Activated T-cell treated with anti-CD3 and anti-CD28 coated beads for 24 hours (primary cell): ENCODE measurements at places on chromosomes 11 and 22.
A peak's percentile ranks its signal among the peaks of the same experiment; 100 is the strongest.

DNA sequence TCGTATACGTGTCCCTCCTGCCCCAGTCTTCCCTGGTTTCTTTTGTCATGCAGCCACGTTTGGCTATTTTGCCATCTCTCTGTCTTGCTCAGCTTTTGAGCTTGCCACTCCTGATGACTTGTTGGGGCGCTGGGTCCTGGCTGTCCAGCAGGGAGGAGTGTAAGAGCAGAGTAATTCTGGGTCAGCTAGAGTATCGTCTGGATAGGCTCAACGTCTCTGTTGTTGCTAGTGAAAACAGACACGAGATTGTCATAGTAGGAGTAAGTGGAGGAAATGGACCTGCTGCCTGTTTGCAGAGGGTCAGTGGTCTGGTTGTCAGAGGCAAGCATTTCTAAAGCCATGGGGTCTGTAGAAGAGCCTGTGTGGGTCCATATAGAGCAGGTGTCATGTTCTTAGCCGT, 83.0 kb downstream of the PPP6R3 start:
- DNase-seq: no peak

DNA sequence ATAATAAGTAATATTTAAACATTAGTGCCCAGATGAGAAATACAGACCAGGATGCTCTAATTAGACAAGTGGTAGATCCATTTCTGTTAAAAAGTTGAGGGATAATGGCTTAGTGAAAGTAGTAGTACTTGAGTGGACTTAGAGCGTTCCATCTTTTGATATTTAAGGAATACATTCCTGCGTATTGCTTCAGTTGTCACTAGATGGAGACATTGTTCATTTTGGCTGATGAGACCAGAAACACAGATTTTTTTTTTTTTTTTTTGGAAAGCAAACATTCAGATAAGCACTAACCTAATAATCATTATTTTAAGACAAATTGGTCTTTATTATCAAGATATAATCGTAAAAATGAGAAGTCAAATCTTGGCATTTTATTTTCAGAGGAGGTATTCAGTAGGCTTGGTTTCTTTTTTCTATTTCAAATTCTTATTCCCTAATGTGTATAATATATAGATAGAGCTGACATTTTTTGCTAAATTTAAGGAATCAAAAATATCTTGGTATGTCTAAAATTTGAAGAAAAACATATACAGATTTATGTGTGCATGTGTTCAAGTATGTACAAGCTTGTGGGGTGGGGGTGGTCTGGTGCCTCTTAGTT, 92.9 kb downstream of the DYNC2H1 start:
- no peak for DNase-seq

- DNase-seq: no peak
These were observed 20.1 kb downstream of the GNAZ start for GRCh38 chr22:23090457-23090835.

GRCh38 chr11:61516675-61517572, 8.4 kb downstream of the LRRC10B start:
- DNase-seq: peak; percentile 39

GRCh38 chr11:65416841-65417701, 5.5 kb upstream of the NEAT1 start:
- DNase-seq: no peak

DNA sequence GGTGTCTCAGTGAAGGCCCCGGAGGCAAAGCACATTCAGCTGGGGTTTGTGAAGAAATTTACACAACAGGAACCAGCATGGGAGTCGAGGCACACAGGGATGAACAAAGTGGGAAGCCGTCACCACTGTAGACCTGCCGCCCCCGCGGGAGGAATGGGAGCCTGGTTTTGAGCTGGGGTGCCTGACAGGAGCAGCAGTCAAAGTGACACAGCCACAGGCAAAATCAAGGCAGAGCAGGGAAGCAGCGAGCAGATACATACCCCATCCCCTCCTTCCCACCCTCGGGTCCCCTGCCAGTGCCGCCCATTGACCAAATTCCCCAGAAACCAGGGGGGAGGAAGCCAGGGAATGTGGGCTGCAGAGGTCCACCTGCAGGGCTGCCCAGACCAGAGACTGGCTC, 20.8 kb downstream of the P2RX3 start:
- no peak for DNase-seq
